Natural killer cell (primary cell): ENCODE measurements at places on chromosomes 3 and 15. TPM values are rescaled to one million over a fixed set of nuclear protein-coding genes. Genes with fewer than 3 reads are reported as not detected.

DNA sequence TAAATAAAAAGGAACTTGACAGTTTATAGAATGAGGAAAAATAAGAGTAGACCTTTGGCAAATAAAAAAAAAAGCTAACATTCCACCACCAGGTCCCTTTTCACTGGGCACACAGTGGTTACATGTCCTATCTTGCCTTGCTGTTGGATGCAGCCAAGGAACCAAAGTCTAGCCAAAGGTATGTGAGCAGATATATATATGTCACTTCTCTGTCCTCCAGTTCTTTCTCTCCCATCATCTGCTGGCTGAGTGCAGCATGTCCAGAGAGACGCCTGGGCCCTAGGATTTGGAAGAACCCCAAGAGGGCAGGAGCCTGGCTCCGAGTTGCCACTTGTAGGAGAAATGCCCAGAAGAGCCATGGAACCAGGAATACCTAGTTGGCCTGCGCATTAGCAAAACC is 104.7 kb downstream of the SERPINI1 start:
- no peak for DNase-seq

GRCh38 chr3:30044515-30044914 is 561.9 kb upstream of the TGFBR2 start:
- no peak for DNase-seq

GRCh38 chr3:53083949-53084309 is 38.1 kb upstream of the SFMBT1 start:
- DNase-seq, result no peak

DNA sequence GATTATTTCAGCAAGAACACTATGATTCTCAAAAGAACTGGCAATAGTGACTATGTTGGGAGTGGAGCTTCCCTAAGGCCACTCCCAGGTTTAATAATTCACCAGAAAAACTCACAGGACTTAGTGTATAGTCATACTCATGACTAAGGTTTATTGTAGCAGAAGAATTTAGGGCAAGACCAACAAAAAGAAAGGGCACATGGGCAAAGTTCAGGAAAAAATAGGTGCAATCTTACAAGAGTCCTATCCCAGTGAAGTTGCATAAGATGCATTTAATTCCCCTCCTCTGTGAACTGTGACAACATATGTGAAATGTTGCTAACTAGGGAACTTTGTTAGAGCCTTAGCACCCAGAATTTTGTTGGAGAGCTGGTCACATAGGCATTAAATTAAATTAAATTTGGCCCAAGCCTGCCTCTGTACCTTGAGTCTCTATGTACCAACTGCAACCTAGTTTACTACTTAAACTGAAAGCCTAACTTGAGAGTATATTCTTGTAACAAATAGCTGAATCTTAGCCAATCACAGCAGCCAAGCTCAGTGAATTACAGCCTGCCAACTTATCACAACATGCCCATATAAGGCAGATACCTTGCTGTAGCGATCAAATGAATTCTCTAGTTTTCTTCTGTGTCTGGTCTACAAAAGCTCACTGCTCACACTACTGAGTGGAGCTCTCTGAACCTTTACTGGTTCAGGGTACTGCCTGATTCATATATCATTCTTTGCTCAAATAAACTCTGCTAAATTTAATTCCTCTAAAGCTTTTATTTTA is 386.2 kb upstream of the ARHGEF26 start:
- DNase-seq, result no peak

CTDSPL gene
- 3.4 TPM for total RNA-seq

DNA sequence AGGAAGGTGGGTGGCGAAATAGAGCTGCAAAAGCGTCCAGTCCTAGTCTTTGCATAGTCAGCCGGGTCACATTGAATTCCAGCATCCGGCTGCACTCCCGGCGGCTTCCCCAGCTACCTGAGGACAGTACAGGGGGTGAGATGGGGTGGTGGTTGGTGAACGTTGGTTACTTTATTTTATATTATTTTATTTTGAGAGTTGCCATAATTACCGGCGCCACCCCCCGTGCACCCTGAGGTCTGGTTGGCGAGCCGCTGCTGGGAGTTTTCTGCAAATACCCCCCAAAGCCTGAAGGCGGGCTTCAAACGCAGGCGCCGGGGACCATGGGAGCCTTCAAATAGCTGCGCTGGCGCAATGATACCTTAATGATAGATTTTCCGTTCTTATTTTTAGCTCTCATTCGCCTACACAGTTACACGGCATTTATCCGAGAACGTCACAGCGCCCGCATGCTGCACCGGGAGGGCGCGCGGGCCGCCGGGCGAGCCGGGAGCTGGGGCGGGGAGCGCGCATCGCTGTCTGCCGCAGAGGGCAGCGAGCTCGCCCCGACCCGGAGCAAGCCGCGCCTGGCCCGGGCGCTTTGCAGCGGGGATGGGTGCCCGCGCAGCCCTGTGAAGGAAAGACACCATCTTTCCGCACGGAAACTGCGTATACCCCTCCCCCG is 756 bp upstream of the RASGRF1 start:
- DNase-seq, result no peak

GRCh38 chr3:185071287-185071800 is 81.5 kb downstream of the C3orf70 start:
- DNase-seq, result no peak

GRCh38 chr3:186489507-186489906 is 54.7 kb downstream of the CRYGS start:
- DNase-seq, result no peak

ADAMTS9 gene
- total RNA-seq, result not detected

GRCh38 chr3:120393243-120393642 is 44.1 kb upstream of the LRRC58 start:
- no peak for DNase-seq

VILL gene
- total RNA-seq, result 26.9 TPM

CHRNA3 gene
- total RNA-seq, result not detected
